ENCODE measurements at places on chromosomes 6 and 20.

- no peak for DNase-seq
Observed at GRCh38 chr6:145562771-145563615, 172.3 kb downstream of the EPM2A start.

GRCh38 chr6:155147958-155148663 is 115.7 kb upstream of the CLDN20 start:
- DNase-seq: no peak

DNA sequence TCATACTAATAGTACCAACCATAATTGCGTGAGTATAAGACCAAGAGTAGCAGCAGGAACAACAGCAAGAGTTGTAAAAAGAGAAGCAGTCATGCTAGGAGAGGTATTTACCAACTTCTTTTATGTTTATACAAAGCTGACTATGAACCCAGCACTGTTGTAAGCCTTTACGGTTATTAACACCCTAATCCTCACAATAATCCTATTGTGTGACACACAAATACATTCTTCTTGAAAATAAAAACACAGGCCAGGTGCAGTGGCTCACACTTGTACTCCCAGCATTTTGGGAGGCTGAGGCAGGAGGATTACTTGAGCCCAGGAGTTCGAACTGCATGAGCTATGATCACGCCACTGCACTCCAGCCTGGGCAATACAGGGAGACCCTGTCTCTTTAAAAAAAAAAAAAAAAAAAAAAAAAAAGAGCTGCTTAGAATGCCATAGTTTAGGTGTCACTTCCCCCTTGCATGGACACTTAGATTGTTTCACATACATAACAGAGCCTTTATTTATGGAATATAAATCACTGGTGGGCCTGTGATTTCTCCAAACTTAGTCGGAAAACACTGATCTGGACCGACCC is 20.2 kb downstream of the HCK start:
- no peak for DNase-seq

GRCh38 chr6:108715832-108716231 is 132.4 kb upstream of the ARMC2 start:
- DNase-seq: no peak

- DNase-seq: no peak
Observed at GRCh38 chr20:18138639-18139583, 1.2 kb downstream of the KAT14 start.

DNA sequence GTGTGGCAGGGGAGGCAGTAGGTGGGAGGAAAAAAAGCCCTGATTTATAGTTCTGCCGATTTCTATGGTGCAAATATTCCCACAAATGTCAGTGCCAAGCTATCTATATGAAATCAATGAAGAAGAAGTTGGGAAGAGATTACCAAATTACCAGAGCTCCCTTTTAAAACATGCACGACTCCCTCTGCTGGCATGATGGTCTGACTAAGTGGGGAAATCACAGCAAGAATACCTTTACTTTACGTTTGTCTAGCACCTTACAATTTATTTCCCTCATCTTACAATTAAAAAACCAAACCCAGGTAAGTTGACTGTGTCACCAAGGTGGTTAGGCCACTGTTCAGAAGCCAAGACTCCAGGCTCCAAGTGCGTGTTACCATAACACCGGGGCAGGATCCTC is 55.6 kb downstream of the AGPAT4 start:
- DNase-seq: no peak

GRCh38 chr20:35421322-35421721 is 9.5 kb upstream of the UQCC1 start:
- DNase-seq: no peak

DNA sequence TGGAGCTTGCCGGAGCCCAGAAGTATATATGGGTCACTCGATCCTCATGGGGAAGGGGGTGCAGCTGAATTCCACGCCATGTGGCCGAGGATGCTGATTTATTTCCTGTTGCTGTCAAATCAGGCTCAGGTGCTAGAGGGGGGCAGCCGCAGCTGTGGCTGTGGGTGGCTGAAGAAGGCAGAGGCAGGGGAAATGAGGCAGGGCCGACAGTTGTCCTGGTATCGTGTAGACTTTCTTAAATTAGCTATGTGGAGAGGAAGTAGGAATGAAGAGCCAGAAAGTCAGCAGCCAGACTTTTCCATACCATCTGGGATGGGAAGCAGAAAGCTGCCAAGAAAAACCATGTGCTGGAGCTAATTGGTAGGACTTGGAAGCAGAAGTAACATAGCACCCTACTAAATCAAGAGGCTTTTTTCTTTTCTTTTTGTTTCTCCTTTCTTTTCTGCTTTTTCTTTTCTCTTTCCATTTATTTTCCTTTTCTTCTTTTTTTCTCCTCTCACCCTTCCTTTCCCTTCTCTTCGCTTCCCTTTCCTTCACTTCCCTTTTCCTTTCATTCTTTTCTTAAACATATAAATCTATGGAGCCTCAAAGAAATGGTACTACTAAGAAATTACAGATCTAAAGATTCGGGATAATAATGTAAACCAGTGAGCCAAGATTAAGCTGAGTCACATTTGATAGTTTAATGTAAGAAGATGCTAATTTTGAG is 90.6 kb upstream of the CD83 start:
- peak; percentile 5 for DNase-seq

GRCh38 chr20:4942331-4942730 is 59.0 kb downstream of the SLC23A2 start:
- DNase-seq: no peak

- no peak for DNase-seq
Observed at GRCh38 chr20:35006531-35006971, 50.9 kb downstream of the MYH7B start.

DNA sequence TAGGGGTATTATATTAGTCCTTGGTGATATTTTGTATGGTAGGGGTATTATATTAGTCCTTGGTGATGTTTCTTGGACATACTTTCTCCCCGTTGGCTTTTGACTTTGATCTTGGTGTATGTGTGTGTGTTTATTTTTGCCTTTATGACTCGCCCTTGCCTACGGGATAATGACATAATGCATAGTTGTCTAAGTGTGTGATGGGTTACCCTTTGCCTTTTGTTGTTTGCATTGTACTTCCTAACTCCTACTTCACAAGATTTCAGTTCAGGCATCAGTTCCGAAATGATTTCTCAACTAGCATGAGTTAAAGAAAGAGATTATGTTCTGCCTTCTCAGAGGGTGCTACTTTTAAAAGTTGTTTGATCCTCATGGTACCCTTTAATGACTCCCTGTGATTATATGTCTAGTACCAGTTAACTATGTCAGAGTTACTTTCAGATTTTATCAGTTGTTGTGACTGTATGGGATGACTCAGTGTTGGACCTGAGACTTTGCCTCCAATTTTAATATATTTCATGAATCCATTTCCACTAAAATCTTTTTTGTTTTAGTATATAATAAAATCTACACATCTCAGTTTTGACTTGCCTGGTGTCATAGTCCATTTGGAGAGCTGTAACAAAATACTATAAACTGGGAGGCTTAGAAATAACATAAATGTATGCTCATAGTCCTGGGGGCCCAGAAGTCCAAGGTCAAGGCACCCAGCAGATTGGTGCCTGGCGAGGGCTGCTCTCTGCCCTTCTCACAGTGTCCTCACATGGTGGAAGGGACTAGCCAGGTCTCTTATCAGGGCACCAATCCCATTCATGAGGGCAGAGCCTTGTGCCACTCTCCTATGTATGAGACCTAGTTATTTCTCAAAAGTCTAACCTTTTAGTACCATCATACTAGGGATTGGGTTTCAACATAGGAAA is 34.1 kb downstream of the CDYL start:
- DNase-seq: no peak

GRCh38 chr20:46963196-46963529 is 68.5 kb downstream of the EYA2 start:
- no peak for DNase-seq

DNA sequence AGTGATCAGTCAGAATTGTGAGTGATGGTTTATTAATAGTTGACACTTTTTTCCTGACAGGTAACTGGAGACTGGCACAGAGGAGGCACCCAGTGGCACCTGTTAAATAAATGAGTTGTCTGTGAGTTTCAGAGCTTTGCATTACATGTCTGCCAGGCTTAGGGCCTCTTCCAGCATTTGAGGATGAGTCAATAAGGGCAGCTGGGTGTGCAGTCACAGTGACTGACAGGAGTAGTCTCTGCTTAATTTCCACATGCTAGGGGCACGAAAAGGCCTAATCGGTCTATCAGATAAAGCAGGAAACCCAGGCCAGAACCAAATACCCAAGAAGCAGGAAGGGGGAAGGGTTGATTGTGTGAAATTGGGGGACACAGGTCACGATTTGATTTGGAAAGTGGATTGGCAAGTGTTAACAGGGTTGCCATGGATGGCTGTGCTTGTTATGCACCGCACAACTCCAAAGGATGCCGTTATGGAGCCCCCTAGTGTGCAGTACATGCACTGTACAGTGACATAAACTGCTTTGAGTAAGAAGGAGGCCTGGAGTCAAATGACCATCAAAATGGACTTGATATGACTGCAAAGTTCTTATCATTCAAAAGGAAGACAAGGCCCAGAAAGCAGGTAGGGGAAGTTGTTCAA is 111.9 kb upstream of the GGTLC1 start:
- peak; percentile 26 for DNase-seq

- no peak for DNase-seq
Observed at GRCh38 chr20:23550227-23550626, 18.1 kb downstream of the CST9L start.

- DNase-seq: no peak
Observed at GRCh38 chr6:106305740-106306139, 19.8 kb downstream of the ATG5 start.

- DNase-seq: no peak
Observed at GRCh38 chr6:84688141-84688873, 76.1 kb downstream of the TBX18 start.

DNA sequence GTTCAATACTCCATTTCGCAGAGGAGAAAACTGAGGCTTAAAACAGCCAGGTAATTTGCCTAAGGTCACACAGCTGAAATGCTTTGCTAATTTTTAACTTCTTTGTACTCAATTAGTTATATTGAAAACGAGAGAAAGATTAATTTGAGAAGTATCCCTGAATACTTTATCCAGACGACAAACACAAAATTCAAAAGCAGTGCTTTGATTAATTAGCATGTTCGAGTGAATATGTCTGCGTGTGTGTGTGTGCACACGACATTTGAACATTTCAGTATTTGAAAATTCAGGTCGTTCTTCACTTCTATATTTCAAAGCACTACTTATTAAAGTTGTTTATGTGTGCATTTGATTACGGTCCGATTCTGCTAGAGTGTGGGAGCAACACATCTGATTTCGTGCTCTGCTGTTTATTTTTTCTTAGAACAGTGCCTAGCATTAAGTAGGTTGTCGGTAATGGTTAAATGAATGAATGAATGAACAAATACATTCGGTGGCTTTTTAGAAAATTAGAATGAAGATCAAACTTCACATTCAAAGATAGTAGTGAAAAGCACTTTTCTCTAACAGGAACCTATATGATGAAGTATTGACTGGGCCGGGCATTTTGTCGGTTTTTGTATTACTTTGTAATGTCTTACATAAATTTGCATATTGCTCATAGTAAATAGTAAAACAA is 36.9 kb upstream of the SYNCRIP start:
- DNase-seq: no peak

DNA sequence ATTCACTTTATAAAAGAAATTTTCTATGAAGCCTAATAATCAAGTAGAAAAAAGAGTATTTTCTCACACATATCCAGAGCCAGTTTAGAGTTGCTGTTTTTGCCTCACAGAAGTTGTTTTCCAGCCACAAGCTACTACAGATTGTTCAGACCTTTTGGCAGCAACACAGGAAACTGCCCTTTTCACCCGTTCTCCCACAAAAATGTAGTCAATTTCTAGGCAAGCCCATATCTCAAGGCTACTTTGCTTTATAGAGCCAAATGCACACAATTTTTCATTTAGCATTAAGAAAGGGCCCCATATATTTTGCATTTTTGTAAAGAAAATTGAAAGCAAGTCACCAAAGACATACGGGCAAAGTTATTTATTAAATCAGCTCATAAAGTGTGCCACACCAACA is 49.5 kb downstream of the EPB41L2 start:
- no peak for DNase-seq

DNA sequence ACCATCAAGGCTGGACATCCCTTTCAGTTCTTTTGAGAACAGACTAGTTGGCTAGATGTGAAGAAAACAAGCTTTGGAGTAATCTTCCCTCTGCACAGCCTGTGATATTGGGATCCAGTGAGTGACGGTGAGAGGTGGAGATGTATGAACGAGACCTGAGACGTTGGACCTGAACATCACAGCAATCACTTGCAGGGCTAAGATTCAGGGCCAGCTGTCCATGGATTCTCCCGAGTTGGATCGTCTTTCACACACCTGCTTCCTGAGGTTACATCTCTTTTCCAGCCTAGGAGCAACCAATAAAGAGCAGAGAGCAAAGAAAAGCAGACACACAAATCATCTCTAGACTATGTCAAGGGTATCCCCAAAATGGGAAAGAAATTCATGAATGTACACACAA is 30.0 kb upstream of the TMEM14A start:
- no peak for DNase-seq

DNA sequence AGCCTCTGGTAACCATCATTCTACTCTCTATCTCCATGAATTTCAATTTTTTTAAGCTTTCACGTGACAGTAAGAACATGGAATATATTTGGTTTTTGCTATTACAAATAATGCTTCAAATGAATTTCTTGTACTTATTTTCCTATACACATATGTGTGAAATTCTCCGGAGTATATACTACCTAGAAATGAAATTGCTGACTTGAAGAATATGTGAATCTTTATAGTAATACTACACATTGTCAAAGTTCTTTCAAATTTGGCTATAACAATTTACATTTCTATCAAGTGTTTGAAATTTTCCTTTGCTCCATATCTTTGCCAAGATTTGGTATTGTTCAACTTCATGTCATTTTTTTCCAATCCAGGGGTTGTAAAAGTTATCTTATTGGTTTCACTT is 11.6 kb upstream of the VGLL2 start:
- DNase-seq: no peak

DNA sequence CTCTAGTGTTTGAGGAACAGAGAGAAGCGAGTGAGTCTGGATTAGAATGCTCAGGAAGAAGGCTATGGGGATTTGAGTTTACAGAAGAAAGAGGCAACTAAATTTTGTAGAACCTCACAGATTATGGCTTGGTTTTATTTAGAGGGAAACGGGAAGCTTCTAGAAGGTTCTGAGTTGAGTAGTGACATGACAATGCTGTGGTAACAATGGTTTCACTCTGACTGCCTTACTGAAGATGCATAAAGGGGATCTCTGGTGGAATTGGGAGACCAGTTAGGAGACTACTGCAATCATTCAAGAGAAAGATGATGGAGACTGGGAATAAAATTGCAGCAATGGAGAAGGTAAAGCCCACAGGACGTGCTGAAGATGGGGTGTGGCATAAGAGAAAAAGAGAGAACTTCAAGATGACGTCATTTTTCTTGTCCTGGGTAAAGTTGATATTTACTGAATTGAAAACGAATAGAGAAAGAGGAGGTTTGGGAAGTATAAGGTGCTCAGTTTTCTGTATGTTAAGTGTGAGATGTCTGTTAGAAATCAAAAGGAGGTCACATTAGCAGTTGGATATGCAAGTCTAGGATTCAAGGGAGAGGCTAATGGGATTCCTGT is 710.1 kb upstream of the NRSN1 start:
- no peak for DNase-seq

DNA sequence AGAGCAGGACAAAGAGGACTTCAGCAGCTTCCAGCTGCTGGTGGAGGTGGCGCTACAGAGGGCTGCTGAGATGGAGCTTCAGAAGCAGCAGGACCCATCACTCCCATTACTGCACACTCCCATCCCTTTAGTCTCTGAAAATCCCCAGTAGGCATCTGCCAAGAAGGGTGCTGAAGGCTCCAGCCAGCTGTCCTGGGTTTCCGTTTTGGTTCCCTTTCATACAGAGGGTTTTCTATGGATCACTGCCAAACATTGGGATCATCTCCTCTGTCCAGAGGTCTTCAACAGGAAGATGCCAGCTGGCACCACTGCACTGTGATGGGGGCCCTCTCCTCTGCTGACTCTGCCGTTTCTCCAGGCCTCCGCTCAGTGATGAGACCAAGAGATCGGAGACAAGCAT is 14.3 kb upstream of the RAB5IF start:
- no peak for DNase-seq

Data from hematopoietic multipotent progenitor cell (in vitro differentiated cells).